ENCODE measurements at places on chromosomes 13 and 19.

DNA sequence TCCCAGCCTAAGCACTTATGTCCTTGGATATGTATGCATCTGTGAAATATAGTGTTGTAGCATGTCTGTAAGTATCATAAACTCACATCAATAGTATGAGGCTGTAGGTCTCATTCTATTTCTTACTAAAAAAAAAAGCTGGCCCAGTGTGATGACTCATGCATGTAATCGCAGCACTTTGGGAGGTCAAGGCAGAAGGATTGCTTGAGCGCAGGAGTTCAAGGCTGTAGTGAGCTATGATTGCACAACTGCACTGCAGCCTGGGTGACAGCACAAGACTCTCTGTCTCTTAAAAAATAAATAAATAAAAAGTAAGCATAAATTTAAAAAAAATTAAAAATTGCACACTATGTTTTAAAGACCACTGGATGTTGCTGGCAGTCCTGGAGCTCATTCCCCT, 79.1 kb upstream of the SPATA13 start:
- no peak for DNase-seq

- no peak for DNase-seq
Observed at GRCh38 chr19:56969759-56970178, 129.2 kb upstream of the PEG3 start.

- DNase-seq: no peak
Observed at GRCh38 chr19:58570770-58571574, 2.2 kb downstream of the MZF1 start.

DNA sequence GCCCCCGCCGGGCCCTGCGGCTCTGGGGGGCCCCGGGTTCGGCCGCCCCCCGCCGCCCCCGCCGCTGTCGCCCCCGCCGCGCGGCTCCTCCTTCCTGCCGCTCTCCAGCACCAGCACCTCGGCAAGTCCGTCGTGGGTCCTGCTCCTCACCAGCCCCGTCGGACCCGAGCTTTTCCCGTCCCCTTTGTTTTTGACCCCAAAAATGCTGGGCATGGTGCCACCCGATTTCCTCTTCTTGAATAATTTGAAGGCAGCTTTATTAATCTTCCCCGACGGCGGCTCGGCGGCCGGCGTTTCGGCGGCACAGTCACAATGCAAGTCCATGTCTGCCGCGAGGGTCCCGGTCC, 945 bp downstream of the AMER2 start:
- no peak for DNase-seq

- no peak for DNase-seq
Observed at GRCh38 chr13:39822437-39822836, 167.0 kb downstream of the COG6 start.

DNA sequence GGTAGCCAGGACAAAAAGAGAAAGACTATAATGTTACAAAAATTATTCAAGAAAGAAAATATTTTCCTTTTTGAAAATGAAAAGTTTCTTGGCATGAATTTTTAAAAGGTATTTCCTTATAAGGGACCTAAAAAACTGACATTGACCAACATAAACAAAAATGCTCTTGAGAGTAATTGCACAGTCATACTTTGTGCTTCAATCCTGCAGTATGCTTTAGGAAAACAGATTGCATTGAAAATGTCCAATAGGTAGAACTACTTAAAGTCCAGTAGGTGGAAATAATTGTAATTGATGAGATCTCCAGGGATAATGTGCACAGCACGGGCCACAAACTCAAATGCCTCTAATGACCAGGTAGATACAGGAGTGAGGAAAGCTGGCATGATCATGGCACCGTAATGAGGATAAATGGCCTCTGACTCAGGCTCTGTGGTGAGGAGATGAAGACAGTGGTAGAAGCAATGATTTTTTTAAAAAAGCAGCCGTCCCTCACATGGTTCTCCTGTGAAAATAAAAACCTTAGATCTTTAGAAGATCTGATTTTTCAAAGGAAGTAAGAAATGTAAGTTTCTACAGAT, 278.0 kb downstream of the ITGBL1 start:
- DNase-seq: no peak

GRCh38 chr19:13637664-13638063, 126.7 kb upstream of the MRI1 start:
- no peak for DNase-seq

DNA sequence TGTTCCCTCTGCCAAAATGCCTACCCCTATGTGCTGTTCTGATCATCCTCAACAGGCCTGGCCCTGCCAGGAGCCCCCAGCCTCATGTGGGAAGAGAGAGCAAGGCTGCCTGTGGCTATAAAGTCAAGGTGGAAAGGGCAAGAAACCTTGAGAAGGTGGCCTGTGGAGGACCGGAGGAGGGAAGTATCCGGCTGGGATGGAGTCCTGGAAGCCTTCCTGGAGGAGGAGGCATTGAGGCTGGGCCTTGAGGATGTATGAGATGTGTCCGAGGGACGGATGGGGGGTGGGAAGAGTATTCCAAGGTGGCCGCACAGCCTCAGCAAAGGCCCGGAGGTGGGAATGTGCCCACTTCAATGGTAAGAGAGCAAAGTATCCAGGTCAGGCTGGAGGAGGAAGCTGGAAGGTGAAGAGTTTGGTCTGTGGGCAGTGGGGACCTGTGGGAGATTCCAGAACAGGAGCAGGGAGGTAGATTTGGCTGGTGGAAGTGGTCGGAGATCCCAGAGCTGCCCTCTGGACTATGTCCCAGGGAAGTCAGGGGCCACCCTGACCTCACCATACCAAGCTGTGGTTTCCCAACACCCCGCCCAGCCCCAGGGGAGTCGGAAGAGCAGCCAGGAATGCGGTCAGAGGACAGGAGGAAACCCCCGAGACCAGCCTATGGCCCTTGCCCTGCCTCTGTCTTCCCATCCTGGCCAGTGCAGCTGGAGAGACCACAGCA, 3.0 kb upstream of the PLIN4 start:
- no peak for DNase-seq

Data from C1 segment of cervical spinal cord (tissue), 14 donors.